ENCODE measurements at places on chromosomes 16 and 17. TPM values are rescaled to one million over a fixed set of nuclear protein-coding genes. Genes with fewer than 3 reads are reported as not detected.

- peak; percentile 75 for DNase-seq
Measured at GRCh38 chr17:50087246-50087911, 7.8 kb upstream of the PDK2 start.

- no peak for DNase-seq
Measured at GRCh38 chr17:9211133-9211765, 189.9 kb downstream of the NTN1 start.

The KCNG4 gene
- total RNA-seq = not detected

The HAGHL gene
- 4.4 TPM for total RNA-seq

The EVPL gene
- total RNA-seq = not detected

DNA sequence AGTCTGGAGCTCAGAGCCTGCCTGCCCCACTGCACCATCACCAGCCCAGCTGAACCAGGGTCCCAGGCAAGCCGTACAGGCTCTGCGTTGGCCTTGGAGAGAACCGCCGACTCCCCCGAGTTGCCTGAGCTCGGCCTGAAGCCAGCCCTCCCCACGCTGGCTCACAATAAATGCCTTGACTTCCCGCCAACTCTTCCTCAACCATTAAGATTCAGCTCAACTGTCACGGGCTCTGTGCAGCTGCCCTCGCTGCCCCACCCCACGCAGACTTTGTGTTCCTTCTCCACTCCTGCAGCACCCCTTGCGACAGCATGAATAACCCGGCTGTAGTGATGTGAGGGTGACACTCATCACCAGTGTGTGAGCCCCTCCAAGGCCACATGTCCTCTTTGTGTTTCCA, 4.8 kb upstream of the QPRT start:
- no peak for DNase-seq

The ELMO3 gene
- total RNA-seq = 0.99 TPM

The GPATCH8 gene
- total RNA-seq = 6.9 TPM

DNA sequence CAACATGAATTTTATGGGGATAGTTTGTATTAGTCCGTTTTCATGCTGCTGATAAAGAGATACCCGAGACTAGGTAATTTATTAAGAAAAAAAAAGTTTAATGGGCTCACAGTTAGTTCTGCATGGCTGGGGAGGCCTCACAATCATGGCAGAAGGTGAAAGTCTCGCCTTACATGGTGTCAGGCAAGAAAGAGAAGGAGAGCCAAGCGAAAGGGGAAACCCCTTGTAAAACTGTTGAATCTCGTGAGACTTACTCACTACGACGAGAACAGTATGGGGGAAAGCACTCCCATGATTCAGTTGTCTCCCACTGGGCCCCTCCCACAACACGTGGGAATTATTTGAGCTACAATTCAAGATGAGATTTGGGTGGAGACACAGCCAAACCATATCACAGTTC, 181.5 kb downstream of the PRKCA start:
- no peak for DNase-seq

The UMOD gene
- not detected for total RNA-seq

The CUEDC1 gene
- total RNA-seq = 4.6 TPM

DNA sequence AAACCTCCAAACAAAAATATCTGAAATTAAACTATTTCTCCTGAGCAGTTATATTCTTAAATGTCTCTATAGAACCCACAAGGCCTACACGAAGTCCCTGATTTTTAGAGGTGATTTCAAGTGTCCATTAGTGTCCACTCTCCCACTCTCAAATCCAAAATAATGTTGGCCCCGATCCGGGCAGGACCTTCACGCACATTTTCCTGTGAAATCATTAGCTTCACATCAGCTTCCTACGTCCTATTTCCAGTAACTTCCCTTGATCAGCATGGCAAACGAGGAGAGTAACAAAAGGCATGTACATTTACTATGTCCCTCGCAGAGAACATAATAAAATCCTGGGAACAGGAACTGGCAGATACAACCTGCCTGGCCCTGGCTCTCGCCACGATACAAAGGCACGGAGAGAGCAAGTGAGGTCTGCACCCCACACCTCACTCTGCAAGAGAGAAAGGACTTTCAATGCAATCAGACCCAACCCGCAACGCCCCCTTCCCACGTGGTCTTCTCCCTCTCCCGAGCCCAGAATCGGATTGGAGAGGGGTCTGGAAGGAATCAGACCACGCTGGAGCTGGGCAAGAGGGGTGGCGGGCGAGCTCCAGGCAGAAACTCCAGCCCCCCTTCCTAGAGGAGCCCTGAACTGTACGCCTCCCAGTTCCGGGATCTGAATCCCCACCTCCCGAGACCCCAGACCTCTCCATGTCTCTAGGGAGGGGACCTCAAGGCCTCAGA, 17.5 kb upstream of the C17orf78 start:
- peak; percentile 59 for DNase-seq

The PERCC1 gene
- not detected for total RNA-seq

GRCh38 chr16:3879258-3879886, 1.1 kb downstream of the CREBBP start:
- peak; percentile 39 for DNase-seq

- no peak for DNase-seq
Measured at GRCh38 chr16:86424985-86425384, 85.3 kb upstream of the FOXF1 start.

DNA sequence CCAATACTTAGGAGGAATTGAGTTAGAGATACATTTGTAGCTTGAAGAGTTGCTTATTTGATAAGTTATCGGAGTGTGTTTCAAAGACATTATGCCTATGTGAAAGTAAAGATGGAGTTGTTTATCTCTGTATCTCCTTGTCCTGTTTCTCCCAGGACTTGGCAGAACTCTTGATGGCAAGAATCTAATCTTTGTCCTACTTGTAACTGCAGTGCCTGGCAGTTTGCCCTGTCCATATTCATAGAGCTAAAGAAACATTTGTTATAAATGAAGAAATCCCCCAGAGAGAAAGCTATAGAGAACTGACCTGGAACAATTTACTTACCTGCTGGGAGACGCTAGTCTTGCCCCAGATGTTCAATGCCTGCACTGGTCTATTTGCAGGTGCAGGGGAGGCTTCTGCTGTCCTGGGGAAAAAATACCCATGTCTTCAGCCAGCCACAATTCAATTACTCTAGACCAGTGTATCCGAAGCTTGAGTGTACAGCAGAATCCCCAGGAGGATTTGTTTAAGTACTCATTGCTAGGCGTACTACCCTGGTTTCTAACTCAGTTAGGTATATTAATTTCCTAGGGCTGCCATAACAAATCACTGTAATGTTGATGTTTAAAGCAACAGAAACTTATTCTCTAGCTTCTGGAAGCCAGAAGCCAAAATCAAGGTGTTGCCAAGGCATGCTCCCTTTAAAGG, 410.0 kb upstream of the HSBP1 start:
- DNase-seq = no peak

DNA sequence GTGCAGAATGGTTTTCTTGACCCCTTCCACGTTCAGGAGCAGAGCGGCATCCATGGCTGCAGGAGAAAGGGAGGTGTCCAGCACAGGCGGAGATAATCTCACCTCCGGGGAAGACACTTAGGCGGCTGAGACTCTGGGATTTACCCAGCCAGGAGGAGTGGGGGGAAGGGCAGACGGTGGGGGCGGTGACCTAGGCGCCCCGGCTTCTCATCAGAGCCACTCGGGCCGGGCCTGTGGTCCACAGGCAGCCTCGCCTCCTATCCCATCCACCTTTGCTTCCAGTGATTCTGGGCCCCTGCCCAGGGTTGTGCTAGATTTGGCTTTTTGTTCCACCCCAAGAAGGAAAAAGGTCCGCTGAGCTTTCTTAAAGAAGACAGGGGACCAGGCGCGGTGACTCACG, at the start of gene AIPL1:
AIPL1 (minus strand) TSS at position 71 of the 400 bp plus-strand sequence; CDS start at position 54, 17 bp downstream.
- DNase-seq = no peak

The LAT gene
- 0.22 TPM for total RNA-seq

The RGS9 gene
- total RNA-seq = 0.65 TPM

The TP53TG3 gene
- total RNA-seq = not detected

The PLA2G10 gene
- not detected for total RNA-seq

GRCh38 chr17:61467416-61468262, 15.4 kb downstream of the TBX4 start:
- DNase-seq = no peak

The KREMEN2 gene
- total RNA-seq = not detected

GRCh38 chr17:28907709-28908475, 5.0 kb upstream of the DHRS13 start:
- no peak for DNase-seq

The TCAP gene
- under 0.01 TPM for total RNA-seq

The KRT15 gene
- 0.20 TPM for total RNA-seq

The HS3ST4 gene
- total RNA-seq = not detected

- DNase-seq = no peak
Measured at GRCh38 chr17:58332778-58333735, 4.5 kb upstream of the TSPOAP1 start.

The CSF3 gene
- total RNA-seq = not detected

GRCh38 chr16:55557186-55557585, 9.3 kb upstream of the CAPNS2 start:
- DNase-seq = no peak

GRCh38 chr17:44972953-44973352, 4.8 kb upstream of the C1QL1 start:
- no peak for DNase-seq
